ENCODE measurements at places on chromosomes 12 and 14. TPM values are rescaled to one million over a fixed set of nuclear protein-coding genes. Genes with fewer than 3 reads are reported as not detected.
A peak's percentile ranks its signal among the peaks of the same experiment; 100 is the strongest.

TAS2R46 gene
- total RNA-seq = not detected

PIANP gene
- total RNA-seq = 1.5 TPM

GRCh38 chr12:70809887-70810286 lies 110.7 kb downstream of the PTPRR start:
- no peak for DNase-seq

- DNase-seq = no peak
Measured at GRCh38 chr12:39413836-39414771, 28.8 kb downstream of the KIF21A start.

DNA sequence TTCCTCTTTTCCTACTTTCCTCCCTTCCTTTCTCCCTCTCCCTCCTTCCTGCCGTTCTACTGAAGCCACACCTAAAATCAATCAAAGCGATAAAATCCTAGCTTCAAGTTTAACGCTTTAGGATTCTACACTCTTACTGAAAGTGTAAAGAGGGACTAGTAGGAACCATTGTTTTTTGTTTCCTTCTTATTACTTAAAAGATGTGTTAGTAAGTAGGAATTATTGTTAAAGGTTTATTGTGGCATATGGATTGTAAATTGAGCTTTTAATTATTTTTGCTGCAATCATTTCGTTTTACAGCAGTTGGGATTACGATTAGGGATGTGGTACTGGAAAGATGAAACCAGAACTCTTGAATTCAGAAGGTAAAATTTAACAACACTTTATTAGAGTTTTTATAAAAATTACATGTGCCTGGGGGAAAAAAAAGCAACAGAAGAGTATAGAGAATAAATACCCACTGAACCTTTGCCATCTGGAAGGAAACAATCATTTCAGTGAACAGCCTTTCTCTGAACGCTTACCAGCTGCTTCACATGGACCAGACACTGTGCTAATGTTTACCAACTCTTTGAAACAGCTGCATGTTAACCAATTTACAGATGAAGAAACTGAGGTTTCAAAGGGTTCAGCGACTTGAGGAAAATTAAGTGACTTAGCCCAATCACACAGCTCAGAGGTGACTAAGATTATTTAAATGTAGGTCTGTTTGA lies 1.0 kb downstream of the PPP1R36 start:
- no peak for DNase-seq

- peak; percentile 25 for DNase-seq
Measured at GRCh38 chr14:99118046-99118721, 153.8 kb downstream of the BCL11B start.

GRCh38 chr14:92507174-92507768 lies 6.3 kb upstream of the RIN3 start:
- no peak for DNase-seq

DNA sequence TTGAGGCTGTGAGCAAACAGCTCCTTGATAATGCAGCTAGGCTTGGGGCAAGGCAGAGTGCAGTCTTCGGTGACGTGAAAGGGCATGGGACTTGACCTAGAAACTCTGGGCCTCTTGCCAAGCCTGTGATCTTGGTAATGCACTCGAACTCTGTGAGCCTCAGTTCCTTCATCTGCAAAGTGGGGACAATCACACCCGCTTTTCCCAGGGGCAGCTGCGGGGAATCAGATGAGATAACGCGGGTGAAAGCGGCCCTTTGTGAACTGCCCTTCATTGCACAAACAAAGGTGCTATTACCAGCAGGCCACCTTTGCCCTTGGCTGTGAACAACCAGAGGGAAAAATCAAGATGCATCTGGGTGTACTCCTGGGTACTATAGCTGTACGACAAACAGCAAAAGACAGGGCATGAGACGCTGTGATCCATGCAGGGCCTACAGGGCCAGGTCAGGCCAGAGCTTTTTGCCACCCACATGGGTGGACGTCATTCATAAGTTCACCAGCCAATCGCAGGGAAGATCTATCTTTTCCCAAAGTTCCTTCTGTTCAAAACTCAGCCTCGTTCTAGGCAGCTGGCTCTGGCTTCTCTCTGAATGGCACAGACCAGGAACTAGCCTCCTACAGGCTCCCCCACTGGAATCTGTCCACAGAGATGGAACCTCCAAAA lies 3.2 kb downstream of the MSI1 start:
- no peak for DNase-seq

DNA sequence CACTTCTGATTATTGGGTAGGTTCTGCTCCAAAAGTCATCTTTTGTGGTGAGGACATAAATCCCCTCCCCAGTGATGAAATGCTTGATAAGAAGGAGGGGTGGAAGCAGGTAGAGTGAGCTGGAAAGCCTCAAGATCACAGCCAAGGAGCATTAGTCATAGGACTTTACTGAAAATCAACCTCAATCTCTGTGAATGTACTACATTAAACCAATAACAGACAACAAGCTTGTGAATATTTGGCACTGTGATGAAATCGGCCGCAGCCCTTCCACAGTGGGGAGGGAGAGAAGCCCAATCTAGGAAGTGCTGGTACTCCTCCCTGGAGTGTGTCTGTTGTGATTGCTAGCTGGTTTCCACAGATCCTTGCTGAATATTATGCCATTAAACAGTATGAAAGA lies 41.2 kb upstream of the PTCSC3 start:
- DNase-seq = no peak

DNA sequence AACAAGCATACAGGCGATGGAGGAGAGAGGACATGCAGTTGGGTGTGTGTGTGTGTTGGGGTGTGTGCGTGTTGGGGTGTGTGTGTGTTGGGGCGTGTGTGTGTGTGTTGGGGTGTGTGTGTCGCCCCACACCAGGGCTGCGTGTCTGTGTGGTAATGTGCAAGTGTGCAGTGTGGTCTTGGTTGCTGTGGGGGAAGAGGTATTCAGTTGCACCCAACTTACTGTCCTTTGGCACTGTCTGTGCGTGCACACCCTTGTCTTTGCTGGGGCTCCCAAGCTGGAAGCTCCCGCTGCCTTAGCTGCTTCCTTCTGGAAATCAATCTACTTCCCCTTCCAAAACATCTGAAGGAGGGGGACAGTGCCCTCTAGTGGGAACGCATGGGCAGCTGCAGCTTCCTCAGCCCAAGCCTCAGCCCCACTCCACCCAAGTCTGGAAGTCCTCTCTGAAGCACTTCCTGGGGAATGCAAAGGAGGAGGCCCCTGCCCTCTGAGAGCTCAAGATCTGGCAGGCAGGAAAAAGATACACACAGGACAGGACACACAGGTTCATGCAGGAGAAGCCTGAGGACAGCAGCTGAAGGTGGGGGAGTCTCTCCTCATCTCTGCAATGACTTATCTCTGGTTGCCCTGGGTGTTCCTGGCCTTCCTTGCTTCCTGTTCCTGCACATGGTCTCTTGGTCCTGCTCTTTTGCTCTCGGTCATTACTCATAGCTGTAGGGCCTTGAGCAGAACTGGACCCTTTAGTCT lies 13.1 kb downstream of the ASIC1 start:
- peak; percentile 73 for DNase-seq

DNA sequence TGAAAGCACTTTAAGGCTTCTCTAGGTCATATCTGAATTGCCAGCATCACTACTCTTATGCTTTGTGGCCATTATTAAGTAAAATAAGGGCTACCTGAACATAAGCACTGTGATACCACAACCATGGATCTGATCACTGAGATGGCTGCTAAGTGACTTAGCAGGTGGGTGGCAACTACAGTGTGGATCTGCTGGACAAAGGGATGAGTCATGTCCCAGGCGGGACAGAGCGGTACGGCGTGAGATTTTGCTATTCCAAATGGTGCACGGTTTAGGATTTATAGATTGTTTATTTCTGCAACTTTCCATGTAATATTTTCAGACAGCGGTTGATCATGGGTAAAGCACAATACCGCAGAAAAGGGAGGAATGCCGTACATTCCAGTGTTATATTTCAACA lies 39.4 kb downstream of the MLXIP start:
- no peak for DNase-seq

GRCh38 chr12:77122661-77123060 lies 57.3 kb upstream of the E2F7 start:
- no peak for DNase-seq

DNA sequence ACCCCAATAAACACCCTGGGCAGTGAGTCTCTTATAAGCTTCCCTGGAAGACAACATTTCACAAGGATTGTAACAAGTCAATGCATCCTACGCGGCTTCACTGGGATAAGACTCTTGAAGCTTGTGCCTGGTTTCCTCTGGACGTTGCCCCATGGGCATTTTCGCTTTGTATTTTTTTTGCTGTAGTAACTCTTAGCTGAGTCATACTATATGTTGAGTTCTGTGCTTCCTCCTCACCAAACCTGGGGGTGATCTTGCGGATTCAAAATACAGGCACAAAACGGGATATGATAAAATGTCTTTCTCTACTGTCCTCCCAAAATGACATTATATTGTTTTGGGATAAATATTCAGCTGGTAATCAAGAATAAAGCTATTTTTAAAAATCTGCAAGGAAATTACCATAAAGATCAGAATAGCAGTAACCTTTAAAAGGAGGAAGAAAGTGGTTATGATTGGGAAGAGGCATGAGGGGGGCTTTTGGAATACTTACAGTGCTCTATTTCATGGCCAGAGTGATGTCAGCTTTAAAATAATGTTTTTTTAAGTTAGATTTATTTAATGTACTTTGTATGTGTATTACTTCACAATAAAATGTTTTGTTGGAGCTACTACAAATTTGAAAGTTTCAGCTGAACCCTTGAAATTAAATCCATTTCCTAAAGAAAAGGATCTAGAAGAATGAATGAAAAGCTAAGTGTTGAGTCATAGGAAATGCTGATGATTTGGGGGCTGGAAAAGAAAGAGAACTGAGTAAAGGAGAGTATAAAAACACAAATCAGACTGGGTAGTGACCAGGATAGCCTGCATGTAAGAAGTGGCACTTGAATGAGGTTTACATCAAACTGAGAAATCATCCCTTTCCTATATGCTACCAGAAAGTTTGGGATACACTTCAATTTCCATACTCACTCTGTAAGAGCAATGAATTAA lies 14.7 kb downstream of the BTBD7 start:
- DNase-seq = peak; percentile 79

- DNase-seq = no peak
Measured at GRCh38 chr14:103107941-103108748, 13.6 kb downstream of the EXOC3L4 start.

DNA sequence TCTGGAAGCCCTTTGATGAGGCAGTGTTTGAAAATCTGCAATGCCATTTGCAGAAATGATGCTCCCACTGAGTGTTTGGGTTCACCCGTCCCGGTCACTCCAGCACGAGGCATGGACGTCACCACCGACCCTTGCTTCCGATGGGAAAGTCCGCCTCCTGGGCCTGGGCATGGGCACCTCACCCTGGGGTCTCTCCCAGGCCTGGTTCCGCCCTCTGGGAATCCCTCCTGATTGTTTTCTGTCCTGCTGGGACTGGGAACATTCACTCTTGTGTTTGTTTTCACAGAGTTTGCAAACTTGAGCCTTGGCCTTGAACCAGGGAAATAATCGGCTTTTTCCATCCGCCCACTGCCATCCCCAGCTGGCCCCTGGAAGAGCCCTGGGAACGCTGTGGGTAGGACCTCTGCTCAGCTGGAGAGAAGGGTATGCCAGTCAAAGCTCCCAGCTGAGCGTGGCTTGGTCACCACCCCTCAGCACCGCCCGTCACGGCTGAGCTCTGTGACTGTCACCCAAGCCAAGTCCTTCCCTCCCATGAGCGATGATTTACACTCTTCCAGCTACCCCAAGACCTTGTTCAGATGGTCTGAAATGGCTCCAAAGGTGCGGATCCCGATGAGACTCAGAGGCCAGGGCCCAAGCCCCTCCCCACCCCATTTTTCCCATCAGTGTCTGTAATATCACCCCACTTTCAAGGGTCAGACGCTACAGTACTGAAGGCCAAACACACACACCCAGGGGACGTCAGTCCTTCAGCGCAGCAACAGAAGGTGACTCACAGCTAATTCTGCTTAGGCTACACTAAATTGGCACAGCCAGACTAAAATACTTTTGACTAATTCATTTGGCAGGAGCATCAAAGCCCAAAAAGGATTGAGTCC lies 34.1 kb upstream of the FZD10 start:
- no peak for DNase-seq

All from RPMI7951 (cell line).